Left ventricle myocardium superior (tissue), 1 donor: ENCODE measurements at places on chromosomes 1 and 21. TPM values are rescaled to one million over a fixed set of nuclear protein-coding genes. Genes with fewer than 3 reads are reported as not detected.

RPE65 gene
- total RNA-seq, result not detected

GJB4 gene
- total RNA-seq, result not detected

C8A gene
- not detected for total RNA-seq

KIAA1614 gene
- 7.0 TPM for total RNA-seq

BRWD1 gene
- 34.2 TPM for total RNA-seq

CSMD2 gene
- total RNA-seq, result 0.22 TPM

EXTL1 gene
- total RNA-seq, result 15.8 TPM

SH2D1B gene
- 0.40 TPM for total RNA-seq

GOLT1A gene
- not detected for total RNA-seq

AMY1B gene
- total RNA-seq, result not detected

ZNF593OS gene
- not detected for total RNA-seq

PDPN gene
- total RNA-seq, result 20.9 TPM

EPHA10 gene
- 0.10 TPM for total RNA-seq

TTC39A gene
- total RNA-seq, result 18.0 TPM

TSSK3 gene
- total RNA-seq, result 2.0 TPM

RNF223 gene
- total RNA-seq, result not detected

SPRR5 gene
- not detected for total RNA-seq

MCOLN2 gene
- 0.52 TPM for total RNA-seq

MAP10 gene
- 2.6 TPM for total RNA-seq

IGSF9 gene
- 0.79 TPM for total RNA-seq

CD48 gene
- total RNA-seq, result 2.4 TPM

KLHDC9 gene
- total RNA-seq, result 5.2 TPM

FLG2 gene
- not detected for total RNA-seq

OR13G1 gene
- not detected for total RNA-seq

RNPC3 gene
- 18.1 TPM for total RNA-seq

TEDDM1 gene
- total RNA-seq, result not detected

OR2T11 gene
- not detected for total RNA-seq

KRTAP21-2 gene
- total RNA-seq, result not detected

CD1E gene
- 0.50 TPM for total RNA-seq

RNF19B gene
- total RNA-seq, result 13.3 TPM

TTC24 gene
- not detected for total RNA-seq

SEMA6C gene
- 55.1 TPM for total RNA-seq

TMEM51 gene
- 4.9 TPM for total RNA-seq

POLR3C gene
- 14.9 TPM for total RNA-seq

GBP5 gene
- 0.99 TPM for total RNA-seq

RGSL1 gene
- not detected for total RNA-seq

HES2 gene
- total RNA-seq, result not detected

PTAFR gene
- 2.2 TPM for total RNA-seq

TMEM82 gene
- not detected for total RNA-seq

LCE1A gene
- not detected for total RNA-seq

FALEC gene
- total RNA-seq, result not detected

PADI1 gene
- total RNA-seq, result not detected

AMPD1 gene
- 0.10 TPM for total RNA-seq

GJA9 gene
- total RNA-seq, result not detected

MAP3K21 gene
- 0.50 TPM for total RNA-seq

SLAMF9 gene
- total RNA-seq, result not detected

PKP1 gene
- total RNA-seq, result 0.25 TPM

KRTAP7-1 gene
- not detected for total RNA-seq

SPATA17 gene
- 1.2 TPM for total RNA-seq

MROH9 gene
- not detected for total RNA-seq

NID1 gene
- total RNA-seq, result 47.6 TPM

AMY1A gene
- not detected for total RNA-seq

SKI gene
- total RNA-seq, result 35.3 TPM

IFI44L gene
- total RNA-seq, result 6.5 TPM

SLC35E2B gene
- 25.3 TPM for total RNA-seq

ZNF648 gene
- total RNA-seq, result not detected
